Pulmonary artery endothelial cell (primary cell): ENCODE measurements at places on chromosomes 16 and 17. TPM values are rescaled to one million over a fixed set of nuclear protein-coding genes. Genes with fewer than 3 reads are reported as not detected.

DNA sequence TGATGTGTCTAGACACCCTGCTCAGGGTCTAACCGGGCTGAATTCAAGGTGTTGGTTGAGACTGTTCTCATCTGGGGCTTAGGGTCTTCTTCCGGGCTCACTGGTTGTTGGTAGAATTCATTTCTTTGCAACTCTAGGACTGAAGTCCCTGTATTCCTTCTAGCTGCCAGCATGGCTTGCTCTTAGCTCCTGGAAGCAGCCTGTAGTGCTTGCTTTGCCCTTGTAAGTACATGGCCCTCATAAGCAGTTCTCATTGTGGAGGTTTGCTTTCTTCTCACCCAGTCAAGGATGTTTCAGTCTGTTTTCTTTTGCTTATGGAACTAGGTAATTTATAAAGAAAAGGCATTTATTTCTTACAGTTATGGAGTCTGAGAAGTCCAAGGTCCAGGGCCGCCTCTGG lies 26.3 kb downstream of the COX10 start:
- DNase-seq, result no peak

The MT4 gene
- total RNA-seq, result not detected in 2 replicates

DNA sequence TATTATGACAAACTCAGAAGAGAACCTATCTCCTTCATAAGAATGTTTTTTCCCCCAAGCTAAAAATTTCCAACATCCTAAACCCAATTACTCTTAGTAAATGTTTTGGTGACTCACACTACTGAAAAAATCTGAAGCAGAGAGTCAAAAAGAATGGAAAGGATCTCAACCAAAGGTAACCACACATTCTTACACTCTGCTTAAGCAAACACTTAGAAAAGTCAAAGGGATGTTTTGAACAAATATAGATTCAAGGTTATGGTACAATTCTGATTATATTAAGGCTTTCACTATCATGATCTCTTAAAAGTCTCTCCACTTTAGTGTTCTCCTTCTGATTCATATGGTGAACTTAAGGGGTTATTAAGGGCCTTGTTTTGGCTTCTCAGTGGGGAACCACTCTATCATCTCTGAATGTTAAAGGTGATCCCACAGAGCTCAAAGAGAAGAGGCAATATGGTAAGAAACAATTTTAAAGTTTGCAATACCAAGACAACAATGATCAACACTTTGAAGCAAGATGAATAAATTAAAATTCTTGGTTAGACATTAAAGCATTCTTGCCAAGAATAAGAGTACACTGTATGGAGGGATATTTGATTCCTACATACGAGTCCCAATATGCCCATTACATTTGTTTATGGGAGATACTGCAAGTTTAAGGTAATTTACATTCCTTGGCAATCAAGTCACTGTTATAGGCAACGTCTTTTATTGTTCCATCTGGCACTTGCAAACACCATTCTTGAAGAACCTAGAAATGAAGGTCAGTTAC lies 69.2 kb downstream of the CDC27 start:
- DNase-seq, result no peak

The CFDP1 gene
- total RNA-seq, result 51.0 and 55.1 TPM in 2 replicates

The ABCC6 gene
- 0.14 and 0.20 TPM in 2 replicates for total RNA-seq

DNA sequence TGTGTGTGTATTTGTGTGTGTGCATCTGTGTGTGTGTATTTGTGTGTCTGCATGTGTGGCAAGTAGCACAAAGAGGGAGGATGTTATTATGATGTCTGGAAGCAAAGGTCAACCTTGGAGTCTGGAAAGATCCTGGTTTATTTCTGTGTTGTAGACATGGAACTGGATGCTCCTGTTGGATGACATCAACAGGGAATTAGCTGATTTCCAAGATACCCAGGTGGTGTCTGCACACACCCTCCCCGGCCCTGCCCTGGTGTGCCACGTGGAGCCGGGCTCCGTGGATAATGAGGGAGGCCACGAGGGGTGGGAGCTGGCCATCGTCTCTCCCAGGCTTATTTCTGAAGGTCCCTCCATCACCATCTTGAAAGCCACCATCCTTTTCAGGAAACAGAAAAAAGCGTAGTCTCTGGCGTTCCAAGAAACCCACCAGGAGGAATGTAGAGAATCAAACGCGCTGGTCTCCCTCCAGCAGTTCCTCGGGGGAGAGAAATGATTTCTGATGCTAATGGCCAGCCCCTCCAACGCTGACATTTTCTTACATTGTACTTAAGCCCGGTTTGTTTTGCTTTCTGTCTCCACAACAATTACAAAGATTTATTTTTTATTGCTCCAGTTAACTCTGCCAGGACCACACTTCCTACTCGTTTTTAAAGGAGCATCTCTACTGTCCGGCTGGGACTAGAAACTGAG lies 93.3 kb downstream of the FOXL1 start:
- no peak for DNase-seq

DNA sequence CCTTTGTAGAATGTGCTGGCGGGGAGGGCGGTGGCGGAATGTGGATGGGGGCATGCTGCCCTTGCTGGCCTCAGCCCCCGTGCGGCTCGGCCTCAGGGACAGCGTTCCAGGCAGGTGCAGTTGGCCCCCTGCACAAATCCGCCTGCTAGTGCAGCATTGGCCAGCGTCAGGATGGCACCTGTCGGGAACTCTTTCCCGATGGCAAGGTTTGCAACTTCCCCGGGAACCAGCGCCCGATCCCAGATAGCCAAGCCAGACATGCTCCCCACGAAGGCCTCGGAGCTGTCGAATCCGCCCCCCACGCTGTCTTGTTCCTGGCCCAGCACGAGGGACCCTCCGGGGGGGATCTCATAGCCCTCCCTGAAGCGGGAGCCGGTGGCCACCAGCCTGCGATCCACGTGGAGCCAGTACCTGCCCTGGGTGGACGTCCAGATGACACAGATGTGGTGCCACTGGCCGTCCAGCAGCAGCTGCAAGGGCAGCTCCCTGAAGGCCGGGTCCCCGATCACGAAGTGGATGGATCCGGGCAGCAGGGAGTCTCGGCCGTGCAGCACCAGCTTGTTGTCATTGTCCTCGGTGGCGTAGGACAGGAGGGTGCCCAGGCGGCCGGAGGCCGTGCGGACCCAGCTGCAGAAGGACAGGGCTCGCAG lies 2.8 kb downstream of the PTX4 start:
- DNase-seq, result no peak

The TBC1D16 gene
- 41.1 and 43.6 TPM in 2 replicates for total RNA-seq

- DNase-seq, result no peak
Observed at GRCh38 chr16:48950184-48950583, 331.5 kb downstream of the CBLN1 start.

DNA sequence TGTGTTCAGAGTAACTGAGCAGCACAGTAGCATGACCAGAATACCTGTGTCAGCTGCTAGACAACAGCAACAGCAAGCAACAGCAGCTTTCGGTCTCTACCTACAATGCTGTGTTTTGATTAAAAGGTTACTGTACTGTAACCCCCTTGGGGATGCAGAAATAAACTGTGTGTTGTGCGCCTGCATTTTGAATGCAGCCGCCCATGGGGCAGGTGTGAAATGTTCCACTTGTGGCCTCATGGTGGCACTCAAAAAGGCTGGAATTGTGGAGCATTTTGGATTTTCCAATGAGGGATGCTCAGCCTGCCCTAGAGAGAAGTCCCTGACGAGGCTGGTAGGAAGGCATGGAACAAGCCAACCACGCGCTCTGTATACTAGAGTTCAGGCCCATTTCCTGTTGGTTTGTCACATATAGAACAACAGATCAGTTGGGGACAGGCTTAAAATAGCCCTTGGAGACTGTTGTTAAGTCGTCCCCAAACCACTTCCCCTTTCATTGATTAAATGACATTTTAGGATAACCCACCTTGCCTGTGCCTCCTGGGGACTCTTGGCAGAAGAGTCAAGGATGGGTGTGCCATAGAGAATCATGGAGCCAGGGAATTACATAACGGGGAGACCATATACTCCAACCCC lies 27.1 kb downstream of the SCPEP1 start:
- no peak for DNase-seq

GRCh38 chr17:30380643-30381339 lies 2.1 kb downstream of the CPD start:
- DNase-seq, result no peak

The FADS6 gene
- not detected in 2 replicates for total RNA-seq

- no peak for DNase-seq
Observed at GRCh38 chr17:38498353-38498752, 70.1 kb downstream of the ARHGAP23 start.

The VASN gene
- 0.04 and 0.20 TPM in 2 replicates for total RNA-seq

DNA sequence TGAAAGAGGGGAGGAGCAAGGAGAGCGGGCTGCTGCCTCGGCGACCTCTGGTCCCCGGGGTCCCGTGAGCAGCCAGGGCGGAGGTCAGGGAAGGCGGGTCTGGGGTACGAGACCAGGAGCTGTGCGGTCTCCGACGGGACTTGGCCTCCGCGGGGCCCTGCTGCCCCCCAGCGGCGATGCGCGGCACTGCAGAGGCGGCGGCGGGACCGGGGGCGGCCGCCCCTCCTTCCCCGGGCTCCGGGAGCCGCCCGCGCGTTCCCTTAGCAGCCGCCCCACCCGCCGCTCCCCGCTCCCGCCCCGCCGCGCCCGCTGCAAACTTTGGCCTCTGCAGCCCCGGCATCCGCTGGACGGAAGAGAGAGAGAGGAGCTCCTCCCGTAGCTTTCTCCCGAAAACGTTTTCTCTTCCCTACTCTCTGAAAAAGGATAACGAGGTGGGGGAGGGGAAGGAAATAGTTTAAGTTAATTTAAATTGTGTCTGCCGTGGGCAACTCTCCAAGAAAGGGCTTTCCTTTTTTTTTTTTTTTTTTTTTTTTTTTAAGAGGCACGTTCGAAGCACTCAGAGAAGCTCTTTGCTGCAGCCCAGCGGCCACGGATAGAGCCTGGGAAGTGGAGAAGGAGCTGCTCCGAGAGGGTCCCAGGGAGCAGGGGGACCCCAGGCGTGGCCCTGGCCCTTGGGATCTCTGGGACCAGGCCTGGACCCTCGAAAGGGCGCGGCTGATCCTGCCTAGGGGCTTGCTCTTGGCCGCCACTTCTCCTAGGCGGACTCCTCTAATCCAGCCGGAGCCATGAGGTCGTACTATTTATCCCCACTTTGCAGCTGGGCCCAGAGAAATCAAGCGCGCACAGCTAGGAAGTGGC lies 43.2 kb downstream of the C16orf82 start:
- no peak for DNase-seq

DNA sequence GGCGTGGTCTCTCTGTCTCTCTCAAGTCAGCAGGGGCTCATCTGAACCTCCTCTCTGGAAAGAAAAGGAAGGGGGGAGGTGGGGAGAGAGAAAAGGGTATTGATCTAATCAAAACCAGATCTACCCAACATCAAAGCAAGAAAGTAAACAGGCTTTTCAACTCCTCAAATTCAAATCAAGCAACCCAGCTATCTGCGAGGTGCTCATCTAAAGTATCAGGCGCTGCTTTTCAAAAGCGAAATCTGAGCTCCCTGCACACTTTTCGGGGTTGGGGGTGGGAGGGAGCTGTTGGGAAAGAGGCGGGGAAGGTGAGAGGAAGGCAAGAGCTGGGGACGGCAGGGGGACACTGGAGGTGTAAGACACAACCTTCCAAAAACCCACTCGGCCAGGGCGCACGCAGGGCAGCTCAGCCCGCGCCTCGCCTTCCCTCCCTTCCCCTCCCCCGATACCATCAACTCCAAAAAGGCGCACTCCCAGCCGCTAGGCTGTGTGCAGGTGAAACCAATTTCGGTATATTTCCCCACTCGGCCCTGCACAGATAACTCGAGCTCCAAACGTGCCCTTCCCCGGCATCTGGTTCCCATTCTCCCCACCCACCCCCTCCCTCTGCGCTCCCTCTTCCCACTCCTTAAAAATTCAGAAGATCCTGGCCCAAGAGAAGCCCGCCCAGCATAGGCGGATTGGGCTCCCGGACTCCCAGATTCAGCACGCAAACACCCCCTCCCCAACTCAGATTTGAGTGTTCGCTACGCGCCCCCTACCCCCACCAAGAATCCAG lies 2.6 kb downstream of the AXIN2 start:
- DNase-seq, result no peak

DNA sequence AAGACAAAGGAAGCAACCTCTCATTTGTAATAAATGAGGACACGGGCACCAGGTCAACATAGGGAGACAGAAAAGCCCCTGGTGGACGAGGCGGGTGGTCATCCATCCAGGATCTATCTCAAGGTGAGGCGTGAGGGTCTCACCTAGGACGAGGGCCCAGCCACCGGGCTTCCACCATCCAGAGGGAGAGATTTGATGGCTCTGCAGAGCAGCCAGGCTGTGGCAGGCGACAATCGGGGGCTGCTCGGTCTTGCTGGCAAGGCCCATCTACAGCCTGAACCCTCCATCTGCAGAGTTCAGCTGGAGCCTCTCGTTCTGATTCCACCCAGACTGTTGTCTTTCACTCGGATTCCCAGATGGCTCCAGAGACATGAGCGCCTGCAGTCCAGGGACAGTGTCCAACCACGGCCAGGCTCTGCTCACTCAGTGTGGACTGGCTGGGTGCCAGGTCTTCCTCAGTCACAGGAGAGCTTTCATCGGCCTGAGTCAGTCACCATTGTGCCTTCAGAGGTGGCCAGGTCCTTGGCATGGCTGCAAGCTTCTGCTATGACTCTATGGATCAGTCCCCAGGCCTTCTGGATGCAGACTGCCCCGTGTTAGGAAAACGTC lies 5.9 kb downstream of the LITAFD start:
- DNase-seq, result no peak

DNA sequence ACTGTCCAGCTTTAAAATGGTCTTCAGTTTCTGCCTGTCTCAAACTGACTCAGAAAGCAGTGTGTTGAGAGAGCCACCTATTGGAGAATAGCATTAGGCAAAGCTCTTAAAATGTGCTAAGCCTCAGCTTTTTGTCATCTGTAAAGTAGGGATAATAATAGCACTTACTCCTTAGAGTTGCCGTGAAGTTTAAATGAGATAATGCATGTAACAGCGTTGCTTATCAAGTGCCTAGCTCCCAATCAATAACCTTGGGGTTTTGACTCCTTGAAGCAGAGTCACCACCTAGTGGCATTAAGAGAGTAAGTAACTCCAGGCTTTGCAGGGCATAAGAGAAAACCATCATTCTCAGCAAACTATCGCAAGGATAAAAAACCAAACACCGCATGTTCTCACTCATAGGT lies 163.3 kb downstream of the HS3ST2 start:
- DNase-seq, result no peak

GRCh38 chr17:29567554-29568330 lies 759 bp upstream of the TP53I13 start:
- no peak for DNase-seq

DNA sequence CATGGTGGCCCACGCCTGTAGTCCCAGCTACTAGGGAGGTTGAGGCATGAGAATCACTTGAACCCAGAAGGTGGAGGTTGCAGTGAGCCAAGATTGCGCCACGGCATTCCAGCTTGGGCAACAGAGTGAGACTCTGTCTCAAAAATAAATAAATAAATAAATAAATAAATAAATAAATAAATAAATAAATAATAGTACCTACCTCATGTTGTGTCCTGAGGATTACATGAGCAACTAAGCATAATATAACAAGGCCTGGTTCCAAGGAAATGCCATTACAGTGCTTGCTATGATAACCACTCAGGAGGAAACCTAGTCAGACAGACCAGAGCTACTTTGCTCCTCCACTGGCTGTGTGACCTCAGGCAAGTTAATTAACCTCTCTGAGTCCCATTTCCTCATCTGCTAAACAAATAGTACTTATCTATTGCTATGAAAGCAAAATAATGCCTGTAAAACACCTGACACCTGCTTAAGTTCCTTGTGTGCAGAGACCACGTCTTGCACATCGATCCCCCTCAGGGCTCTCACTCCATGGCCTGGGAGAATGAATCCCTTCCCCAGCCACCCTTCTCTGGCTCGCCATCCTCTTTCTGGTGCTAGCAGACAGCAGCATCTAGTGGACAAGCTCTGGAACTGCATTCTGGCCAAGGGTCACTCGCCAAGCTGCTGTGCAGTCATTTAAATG lies 7.5 kb downstream of the EPOP start:
- peak; percentile 44 for DNase-seq

The WSCD1 gene
- 37.3 and 49.5 TPM in 2 replicates for total RNA-seq

The ARHGAP44 gene
- total RNA-seq, result 0.28 and 0.53 TPM in 2 replicates
